ENCODE measurements at places on chromosomes 11 and 22.

DNA sequence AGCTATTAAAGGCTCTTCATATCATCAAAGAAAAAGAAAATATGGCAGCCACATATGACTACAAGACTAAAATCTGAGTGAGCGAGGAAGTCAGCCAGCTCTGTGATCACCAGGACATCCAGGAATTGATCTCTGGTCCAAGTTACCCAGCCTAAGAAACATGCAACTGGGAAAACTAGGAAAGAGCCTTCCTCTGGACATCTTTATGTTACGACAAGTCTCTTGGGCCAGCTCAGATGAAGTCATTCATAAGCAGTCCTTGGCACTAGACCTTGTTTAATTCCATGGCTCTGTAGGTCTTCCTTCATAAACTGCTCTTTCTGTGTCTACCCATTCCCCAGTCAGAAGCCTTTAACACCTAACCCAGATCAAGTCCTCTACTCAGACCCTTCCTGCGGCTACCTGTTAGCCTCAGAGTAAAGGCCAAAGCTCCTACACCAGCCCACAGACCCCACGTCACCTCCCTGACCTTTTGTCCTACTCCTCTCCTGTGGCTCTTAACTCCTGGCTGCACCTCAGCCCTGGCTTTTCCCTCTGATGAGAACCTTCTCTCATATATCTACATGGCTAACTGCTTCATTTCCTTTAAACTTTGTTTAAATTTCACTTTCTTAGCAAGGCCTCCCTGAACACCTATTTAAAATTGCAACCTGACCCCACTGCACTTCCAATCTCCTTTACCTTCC lies 134.0 kb downstream of the KIF18A start:
- no peak for DNase-seq

DNA sequence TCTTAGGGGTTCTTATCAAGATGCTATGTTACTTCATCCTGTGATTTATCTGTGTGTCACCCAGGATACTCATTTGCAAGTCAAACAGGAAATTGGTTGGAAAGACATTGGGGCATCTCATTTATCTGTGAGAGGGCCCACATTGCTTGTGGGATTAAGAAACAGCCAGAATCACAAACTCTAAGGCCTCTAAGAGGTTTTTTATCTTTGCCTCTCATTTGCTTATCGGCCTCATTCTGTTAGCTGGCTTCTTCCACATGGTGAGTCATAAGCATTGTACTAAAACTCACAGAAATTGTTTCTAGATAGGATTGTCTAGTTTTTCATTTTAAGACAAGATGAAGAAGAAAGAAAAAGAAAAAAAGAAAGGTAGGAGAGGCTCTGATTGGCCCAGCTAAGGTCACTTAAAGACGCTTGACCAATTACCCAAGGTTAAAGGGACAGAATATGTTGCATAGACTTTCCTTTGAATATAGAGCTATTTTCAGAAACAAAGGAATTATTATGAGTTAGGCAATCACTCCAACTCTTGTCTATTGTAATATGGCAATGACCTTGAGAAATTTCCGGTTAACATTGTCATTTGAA lies 121.9 kb downstream of the ARHGAP42 start:
- no peak for DNase-seq

DNA sequence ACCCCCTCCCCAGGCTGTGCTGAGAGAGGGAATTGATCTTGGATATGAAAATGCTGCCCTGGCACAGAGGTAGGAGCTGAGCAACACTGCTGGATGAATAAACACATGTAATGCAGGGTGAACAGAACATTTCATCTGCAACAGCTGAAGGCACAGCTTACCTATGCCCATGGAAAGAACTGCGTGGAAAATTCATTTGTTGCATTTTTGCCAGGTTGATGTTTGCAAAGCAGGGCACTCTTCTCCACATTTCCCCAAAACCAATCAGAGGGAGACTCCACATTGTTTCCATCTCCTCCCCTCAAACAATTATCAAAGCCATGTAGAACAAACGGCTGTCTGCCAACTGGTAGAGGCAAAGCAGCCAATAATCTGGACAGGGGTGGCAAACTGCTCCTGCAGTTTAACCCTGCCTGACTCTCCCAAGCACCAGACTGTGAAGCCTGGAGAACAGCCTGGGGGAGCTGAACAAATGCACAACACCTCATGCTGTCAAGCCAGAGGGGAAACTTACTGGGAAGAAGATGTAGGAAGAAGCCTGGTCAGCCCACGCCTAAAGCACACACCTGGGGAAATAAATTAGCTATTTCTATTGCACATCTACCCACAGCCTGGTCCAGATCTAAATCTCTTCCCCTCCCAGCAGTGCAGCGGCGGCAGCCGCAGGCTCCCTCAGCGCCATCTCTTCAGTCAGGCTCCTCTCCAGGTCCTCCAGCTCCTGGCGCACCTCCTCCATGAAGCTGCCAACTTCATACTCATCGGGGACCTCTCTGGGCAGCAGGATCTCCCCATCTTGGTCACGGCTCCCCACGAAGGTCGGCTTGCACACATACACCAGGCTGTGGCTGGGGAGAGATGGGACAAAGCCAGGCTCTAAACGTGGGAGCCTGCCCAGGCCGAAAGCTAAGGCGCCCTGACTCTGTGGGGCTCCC lies 44.3 kb downstream of the DKK3 start:
- no peak for DNase-seq

DNA sequence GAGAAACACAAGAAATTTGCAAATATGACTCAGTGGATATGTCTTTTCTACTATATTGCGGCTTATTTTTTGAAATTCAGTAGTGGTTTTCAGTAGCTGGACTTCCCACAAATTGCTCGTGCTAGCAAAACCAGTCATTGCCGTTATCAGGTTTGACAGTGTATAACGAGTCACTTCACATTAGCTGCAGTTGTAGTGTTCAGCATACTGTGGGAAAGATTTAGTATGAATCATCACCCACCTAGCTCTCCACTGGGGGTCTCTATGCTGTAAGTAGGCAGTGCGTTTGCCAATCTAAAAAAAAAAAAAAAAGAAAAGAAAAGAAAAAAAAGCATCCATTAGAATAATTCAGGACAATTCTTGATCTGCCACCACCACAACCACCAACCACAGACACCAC lies 1318.9 kb downstream of the LRRC4C start:
- DNase-seq: no peak

DNA sequence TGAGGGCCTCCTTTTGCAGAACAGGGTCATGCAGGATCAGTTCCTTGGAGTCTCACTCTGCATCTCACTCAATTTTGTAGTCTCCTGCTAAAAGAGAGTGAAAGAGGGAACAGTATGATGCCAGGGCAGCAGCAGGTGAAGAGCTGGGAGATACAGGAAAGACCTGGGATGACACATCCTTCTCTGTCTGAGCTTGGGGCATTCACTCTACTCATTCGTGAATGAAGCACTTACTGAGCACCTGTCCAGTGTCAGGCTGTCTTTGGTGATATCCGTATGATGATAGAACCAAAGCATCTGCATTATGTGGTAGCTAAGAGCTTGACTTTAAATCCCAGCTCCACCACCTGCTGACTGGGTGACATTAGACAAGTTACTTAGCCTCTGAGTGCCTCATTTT lies 14.4 kb downstream of the SREBF2 start:
- no peak for DNase-seq

DNA sequence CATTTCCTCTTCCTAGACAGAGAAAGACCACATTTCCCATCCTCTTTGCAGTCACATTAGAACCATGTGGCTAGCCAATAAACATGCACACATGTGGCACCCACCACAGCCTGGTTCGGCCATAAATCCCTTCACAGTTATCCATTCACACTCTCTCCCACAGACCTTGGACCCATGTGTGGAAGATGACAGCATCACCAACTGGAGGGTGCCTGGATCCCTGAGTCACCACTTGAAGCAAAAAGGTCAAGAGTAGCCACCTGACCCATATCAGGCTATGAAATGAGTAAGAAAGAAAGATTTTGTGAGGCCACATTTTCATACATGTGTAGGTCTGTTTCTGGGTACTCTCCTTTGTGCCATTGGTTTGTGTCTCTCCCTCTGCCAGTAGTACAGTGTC lies 9.0 kb upstream of the TMEM121B start:
- DNase-seq: no peak

DNA sequence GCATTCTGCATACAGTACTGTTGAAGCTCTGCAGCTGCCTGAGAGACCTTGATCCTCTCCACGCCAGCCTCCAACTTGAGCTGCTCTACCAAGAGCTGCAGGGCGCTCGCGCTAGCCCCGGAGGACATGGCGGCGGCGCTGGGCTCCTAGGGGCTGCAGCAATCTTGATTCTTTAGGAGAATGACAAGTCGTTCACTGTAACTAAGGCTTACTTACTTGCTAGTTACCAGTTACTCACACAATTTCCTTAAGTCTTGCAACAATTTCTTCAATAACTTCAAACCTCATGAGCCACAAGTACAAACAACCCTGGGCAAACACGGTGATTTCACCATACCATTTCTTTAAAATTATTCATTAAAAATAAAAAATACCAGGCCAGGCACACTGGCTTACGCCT lies 21.9 kb downstream of the SBF2 start:
- no peak for DNase-seq
